GM18507 (cell line): ENCODE measurements at places on chromosomes 4 and X.
A peak's percentile ranks its signal among the peaks of the same experiment; 100 is the strongest.

- DNase-seq, result no peak
These were observed 42.7 kb upstream of the MGST2 start for GRCh38 chr4:139622901-139623381.

DNA sequence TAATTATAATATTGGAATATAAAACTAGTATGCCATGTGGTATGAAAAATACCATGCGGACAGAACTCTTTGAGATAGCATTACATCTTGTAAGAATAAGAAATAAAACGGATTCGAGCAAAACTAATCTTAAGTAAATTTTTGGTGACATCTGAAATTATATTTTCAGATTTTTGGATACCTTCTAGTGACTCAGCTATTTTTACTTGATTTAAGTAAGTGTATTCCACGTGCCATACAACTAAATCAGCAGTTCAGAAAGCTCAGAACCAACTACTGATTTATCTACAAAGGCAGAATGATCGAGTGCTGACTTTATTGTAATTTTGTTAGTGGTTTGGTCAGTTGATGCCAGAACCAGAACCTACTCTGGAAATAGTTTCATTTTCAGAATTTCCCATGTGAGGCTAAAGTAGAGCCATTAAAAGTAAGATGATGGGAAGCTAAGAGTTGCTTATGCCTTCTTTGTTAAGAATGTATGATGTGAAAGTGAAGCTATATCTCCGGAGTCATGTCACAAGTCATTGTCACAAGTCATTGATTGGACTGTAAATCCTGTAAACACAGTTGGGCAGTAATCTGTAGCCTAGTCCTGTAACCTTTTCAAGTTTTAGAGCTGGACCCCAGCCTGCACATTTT, 4.0 kb downstream of the ING2 start:
- DNase-seq, result no peak

GRCh38 chr4:1663549-1663948, 20.6 kb downstream of the FAM53A start:
- no peak for DNase-seq

DNA sequence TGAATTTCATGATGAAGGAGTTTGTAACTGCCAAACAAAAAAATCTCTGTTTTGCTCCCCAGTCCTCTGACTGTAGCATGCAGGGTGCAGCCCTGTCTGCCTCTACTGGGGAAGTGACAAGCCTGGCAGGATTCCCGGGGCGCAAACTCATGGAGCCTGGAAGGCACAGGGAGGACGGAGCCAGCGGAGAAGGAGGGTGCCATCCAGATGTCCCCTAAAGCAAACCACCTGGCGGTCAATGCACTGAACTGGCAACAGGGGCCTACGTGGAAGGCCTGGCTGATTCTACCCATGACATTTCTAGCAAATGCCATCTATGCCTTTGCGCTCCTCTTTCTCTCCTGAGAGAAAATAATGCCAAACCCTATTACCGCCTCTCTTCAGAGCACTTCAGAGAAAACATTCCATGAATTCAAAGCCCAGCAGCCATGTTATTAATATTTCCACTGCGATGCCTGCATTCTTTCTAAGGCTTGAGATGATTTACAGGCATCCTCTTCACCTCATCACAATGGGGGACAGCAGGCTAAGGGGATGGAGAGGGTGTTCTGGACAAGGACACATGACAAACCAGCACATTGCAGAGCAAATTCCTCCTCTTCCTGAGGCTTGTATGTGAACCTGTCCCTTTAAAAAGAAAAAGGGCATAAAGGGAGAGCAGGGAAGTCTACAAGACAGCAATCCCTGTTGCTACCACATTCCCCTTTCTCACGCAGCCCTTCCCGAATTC, 329.3 kb upstream of the NOCT start:
- no peak for DNase-seq

- DNase-seq, result no peak
These were observed 292.4 kb downstream of the SLC7A11 start for GRCh38 chr4:137949746-137950145.

- DNase-seq, result no peak
These were observed 76.6 kb downstream of the LIMCH1 start for GRCh38 chr4:41614519-41614918.

GRCh38 chr4:83316459-83317165, 18.0 kb downstream of the HPSE start:
- no peak for DNase-seq

- no peak for DNase-seq
These were observed 11.6 kb downstream of the JAKMIP1 start for GRCh38 chr4:6188687-6189305.

DNA sequence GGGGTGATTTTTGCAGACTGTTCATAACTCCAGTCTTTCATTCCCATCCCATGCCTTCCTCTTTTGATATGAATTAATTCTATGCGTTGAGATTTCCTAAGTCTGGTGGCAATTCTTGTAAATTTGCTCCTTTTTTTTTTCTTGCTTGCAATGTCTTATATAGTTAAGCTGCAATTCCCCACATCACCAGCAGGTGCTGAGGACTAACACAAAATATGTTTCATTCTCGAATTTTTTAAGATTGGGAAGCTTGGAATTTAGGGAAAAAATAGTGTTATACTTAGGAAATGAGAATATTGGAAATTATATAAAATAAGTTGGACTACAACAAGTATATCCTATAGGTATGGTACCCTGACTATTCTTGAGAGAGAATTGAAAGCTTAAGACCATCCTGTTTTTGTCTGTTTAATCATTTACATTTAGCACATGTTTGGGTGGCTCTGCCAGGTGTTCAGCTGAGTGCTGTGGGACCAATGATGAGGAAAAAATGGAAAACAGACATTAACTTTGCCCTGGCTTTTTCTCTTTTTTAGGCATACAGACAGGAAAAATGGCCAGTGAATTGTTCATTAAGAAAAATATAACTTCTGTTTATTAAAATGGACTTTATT, 30.2 kb downstream of the AFF2 start:
- DNase-seq, result no peak

DNA sequence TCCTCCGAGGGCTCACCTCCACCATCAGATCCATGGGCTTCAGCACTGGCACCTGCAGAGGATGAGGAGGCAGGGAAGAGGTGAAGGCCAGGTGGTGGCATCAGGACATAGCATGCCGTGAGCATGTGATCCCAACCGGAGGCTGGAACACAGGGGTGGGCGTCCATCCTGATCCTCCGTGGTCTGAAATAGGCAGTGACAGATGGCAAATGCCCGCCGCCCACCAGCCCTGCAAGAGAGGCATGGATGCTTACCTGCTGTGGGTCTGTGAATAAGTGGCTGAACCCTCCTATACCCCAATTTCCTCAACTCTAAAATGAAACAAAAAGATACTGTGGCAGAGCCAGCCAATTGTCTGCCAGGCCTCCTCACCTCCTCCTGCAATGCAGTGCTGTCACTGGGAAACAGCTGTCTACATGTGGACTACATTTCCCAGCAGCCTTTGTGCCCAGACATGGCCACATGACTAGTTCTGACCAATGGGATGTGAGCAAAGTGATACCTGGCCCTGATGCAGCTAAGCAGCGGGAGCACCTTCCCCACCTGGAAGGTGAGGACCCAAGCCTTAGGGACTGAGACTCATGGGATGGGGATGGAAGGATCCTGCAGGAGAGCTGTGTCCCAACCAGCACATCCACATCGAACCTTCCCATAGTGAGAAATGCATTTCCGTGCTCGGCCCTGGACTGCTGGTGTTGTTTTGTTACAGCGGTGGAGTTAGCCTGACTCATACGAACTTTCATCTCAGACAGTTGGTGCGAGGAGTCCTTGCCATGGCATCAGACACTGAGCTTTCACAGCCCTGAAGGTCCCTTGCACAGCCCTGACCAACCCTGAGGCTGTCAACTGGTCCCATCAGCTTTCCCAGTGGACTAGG, 99.5 kb downstream of the PPP2R2C start:
- peak; percentile 32 for DNase-seq

GRCh38 chr4:158890294-158890693, 121.5 kb downstream of the FNIP2 start:
- no peak for DNase-seq

DNA sequence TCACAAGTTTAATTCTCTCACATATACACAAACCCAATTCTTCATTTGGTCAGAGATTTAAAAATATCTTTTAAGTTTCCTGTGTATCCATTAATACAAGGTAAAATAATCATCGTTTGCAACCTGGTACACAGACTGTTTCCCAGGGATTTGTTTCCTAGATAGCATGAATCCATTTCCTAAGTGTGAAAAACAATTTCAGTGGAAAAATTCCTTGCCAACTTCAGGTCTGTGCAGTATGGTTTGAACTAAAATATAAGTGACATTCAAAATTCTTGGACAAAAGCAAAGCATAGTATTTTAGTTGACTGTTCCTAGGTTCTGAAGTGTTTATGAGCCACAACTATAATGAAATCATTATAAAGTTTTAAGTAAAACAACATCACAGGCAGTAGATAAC, 24.4 kb downstream of the NAF1 start:
- DNase-seq, result no peak

- no peak for DNase-seq
These were observed 1.8 kb downstream of the WWC2 start for GRCh38 chr4:183100827-183101226.

DNA sequence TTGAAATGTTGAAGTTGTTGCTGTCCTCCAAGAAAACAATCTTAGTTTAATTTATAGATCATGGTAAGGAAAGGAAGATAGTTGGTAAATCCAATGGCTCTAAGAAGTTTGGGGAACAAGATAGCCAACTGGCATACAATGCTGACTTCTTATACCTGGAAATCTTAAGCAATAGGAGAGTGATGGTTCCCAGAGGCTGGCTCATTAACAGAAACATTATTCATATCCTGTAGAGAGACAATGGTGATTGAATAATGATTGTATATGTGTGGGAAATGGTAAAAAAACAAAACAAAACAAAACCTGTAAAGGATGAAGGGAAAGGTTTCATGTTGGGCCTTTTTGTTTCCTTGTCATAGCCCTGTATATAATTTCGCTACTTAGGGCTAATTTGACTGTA, 174.9 kb upstream of the CTSO start:
- DNase-seq, result no peak

- DNase-seq, result no peak
These were observed 174.5 kb downstream of the GPC3 start for GRCh38 chrX:133810925-133811324.

DNA sequence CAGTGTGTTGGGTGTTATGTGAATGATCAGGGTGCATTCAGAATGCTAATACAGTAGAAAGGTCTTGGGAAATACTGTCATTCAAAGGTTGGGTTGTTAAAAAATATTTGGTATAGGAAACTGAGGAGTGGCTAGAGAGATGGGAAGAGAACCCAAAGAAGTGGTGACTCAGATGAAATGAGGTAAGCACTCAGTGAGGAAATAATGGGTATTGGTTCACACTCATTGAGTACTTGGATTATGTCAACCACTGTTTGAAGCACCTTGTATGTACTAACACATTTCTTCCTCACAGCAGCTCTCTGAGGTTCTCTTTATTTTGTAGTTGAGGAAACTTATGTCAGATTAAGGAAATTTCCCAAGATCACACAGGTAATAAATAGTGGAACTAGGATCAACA, 40.8 kb upstream of the NUDT6 start:
- no peak for DNase-seq

GRCh38 chrX:132636080-132636479, 147.2 kb upstream of the MBNL3 start:
- DNase-seq, result no peak

DNA sequence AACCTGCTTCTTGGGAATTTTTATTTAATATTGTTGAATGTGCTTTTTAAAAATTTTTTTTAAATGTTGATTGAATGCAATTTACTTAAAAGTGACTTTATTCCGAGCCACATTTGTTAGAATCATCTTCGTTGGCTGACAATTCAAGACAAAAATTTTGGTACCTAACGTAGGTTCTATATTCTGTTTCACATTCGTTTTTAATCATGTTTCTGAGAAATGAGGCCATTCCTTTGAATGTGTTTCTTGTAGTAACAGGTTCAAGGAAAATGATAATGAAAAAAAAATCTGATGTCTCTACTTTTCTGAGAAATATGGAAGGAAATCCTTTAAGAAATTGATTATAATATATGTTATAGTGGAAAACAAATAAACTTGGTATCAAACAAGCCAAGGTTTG, 92.3 kb upstream of the DCLK2 start:
- DNase-seq, result no peak

DNA sequence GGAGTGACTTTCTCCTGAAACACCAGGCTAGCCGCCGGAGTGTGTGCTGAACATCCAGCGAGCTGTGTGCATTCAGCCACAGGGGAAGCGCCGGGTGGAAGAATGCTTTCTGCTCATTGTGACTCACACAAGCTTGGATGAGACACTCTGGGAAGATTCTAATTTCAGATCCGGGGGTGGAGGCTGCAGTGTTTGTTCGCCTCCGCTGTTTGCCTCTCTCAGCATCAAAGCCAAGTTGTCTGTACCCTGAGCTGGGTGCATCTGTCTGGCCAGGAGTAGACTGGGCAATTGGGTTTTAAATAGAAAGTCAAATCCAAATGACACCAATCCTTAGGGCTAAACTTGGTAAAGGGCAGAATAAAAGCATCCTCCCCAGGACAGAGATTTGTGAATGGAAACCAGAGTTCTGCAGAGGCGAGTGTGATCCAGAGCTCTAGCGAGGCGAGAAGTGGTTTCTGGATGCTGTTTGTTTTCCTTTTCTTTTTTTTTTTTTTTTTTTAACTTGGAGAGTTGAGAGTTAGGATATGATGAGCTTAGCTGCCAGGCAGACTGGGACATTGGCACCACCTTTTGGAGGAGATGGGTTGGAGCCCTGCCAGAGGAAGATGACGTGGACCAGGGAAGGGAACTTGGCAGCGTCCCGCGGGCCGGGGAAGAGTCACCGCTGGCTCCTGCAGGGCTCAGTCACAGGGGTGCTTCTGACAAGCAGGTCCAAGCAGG, 196.0 kb upstream of the PSAPL1 start:
- no peak for DNase-seq

- no peak for DNase-seq
These were observed 72.4 kb downstream of the COQ2 start for GRCh38 chr4:83212041-83212851.

DNA sequence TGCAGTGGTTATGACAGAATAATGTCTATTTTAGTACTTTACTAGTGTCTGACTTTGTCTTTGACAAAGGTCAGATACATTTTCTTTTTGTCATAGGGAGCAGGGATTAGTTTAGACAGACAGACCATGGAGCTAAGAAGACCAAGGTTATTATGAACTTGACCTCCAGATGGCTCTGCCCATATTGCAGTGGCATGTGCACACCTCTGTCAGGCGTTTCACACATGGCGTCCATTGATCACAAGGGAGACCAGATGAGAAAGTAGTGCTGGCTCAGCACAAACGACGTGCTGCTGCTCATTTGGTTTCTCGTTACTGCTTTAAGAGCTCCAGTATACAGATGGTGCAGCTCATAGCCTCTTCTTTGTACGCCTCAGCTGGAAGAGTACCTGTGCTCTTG, 56.3 kb upstream of the HPSE start:
- DNase-seq, result no peak

- no peak for DNase-seq
These were observed 46.1 kb upstream of the FAM9C start for GRCh38 chrX:13090339-13091110.

DNA sequence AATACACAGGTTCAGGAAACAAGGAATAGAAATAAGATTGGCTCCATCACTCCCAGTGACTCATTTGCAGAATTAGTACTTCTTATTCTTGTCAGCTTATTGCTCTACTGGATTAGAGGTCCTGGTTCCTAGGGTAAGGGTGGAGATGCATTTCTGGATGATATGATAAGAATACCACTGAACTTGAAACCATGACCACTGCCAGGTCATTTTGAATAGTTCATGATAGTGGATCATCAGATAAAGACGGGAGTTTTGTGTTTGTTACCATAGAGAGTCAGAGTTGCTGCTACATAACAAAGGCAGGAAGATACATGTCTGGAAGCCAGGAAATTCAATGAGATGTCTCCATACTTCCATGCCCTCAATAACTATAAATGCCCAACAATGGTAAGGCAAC, 109.2 kb upstream of the FAT1 start:
- no peak for DNase-seq
